Stimulated activated CD4-positive, alpha-beta T cell treated with anti-CD3 and anti-CD28 coated beads, Interleukin-12 subunit alpha, Interleukin-12 subunit beta, amount 100 ng/mL, for 4 hours (primary cell): ENCODE measurements at places on chromosomes 3 and 15.

DNA sequence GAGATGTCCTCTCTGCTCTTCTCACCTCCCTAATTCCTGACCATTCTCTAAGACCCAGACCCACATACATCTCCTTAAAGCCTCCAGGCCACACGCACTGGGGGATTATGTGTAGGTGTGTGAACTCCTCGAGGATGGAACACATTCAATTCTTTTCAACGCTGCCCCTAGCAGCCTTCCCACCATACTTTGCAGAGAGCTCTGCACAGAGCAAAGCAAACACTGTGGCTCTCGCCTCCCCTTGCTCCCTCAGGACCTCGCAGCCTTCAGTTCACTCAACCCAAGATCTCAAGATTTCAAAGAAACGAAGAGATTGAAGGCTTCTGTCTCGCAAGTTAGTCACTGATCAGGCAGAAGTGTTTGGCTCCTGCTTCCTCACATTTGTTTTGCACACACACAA, 6.0 kb downstream of the ACTC1 start:
- DNase-seq = no peak

DNA sequence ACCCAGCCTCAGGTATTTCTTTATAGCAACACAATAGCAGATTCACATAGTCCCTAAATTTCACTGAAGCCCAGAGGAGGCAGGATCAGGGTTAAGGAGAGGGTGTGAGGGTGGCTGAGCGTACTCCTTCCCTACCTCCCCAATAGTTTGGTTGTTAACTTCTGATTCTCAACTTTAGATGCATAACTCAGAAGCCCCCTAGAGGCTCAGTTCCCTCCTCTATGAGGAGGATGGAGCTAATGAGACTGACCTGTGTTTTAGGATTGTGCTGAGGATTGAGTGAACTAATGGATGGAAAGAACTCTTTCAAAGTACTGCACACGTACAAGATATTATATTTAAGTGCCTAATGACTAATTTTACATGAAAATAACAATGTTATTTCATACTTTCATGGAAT, 249.3 kb upstream of the SOX14 start:
- DNase-seq = no peak

DNA sequence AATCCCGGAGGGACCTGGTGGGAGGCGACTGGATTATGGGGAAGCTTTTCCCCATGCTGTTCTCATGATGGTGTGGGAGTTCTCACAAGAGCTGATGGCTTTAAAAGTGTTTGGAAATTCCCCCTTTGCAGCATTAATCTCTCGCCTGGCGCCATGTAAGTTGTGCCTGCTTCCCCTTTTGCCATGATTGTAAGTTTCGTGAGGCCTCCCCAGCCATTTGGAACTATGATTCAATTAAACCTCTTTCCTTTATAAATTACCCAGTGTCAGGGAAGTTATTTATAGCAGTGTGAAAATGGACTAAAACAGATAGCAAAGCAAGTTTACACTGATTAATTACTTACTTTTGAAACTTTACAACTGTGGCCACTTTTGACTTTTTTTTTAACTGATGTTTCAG, 10.6 kb upstream of the U2SURP start:
- no peak for DNase-seq

- no peak for DNase-seq
Measured at GRCh38 chr3:196931828-196932587, 10.3 kb downstream of the NCBP2 start.

DNA sequence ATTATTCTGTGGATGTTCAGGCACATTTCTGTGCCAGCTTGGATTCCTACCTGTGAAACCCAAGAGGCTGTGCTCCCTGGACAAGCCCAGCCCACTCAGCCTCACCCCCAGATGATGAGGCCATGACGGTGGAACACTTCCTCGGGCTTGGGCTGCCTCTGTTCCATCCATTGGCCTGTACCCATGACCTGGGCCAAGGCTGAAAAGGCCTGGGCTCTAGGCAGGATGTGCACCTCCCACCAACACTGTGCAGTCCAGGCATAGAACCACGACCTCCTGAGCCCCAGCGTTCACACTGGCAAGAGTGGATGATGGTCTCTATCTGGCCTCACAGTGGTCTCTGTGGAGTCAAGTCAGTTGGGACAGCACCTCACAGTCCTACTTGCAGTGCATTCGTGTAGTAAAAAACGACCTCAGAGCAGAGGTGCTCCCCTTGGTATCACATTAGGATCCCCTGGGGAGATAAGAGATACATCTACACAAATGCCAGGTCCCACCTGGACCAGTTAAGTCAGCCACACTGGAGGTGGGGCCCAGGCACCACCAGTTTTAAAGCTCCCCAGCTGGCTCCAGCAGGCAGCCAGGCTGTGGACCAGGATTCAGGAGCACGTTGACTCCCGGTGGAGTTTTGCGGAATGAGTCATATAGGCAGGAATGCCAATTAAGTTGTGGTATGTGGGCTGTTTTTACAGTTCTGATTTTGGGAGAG, 39.0 kb upstream of the IGF1R start:
- DNase-seq = no peak

DNA sequence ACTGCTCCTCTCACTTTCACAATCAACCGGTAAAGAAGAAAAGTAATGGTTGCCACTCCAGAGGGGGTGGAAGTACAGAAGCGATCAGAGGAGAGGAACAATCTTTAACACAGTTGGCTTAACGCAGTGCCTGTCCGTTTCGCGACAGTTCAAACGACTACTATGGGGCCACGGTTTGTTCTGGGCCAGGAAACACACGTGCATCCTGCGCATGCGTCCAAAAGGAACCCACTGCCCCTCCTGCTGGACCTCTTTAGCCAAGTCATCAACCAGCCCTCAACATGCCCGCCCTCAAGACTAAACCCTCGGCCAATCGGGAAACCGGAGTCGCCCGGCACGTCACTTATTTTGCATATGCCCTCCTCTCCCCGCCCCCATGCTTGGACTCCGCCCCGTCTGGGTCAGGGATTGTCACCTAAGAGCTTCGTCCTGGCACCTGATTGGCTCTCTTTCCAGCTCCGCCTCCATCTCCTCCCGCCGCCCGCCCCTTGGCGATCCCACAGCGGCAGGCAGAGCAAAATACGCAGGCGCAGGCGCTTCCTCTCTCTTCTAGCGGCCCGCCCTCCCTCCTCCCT, 345 bp upstream of the CDV3 start:
- DNase-seq = peak; percentile 100

GRCh38 chr15:75195766-75196241, 5.9 kb upstream of the C15orf39 start:
- no peak for DNase-seq

- no peak for DNase-seq
Measured at GRCh38 chr3:186236357-186237020, 125.5 kb downstream of the DGKG start.

DNA sequence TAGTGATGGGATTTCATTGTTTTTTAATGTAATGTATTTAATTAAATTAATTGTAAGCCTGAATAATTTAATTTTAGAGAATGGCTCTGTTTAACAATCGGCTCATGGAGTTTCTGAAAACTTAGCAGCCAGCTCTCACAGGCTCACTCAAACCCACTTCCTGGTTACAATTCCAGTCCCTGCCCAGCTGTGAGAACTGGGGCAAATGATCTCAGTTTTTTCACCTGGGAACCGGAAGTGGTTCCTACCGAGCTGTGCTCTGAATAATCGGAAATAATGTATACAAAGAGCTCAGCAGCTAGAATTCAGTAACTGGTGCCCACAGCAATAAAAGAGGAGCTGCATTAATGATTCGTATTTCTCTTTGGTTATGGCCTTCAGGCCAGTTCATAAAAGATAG, 244.3 kb upstream of the MCTP2 start:
- DNase-seq = no peak

DNA sequence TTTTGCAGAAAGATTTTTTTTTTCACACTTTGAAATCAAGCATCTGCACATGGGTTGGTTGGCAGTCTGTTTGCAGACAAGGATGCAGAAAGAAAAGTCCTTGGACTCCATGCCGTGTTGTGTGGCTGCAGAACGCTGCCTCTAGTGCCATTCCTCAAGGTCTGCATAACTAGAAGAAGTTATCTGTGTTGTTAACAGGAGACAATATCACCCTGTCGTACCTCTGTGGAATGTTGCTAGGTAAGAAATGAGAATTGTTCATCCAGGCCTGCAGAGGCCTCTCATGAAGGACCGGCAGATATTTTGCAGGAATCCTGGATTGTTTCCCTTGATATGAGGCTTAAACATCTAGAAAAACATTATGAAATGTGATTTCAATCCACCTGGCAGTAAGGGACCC, 58.5 kb upstream of the PPARG start:
- DNase-seq = no peak

- DNase-seq = no peak
Measured at GRCh38 chr3:80649170-80649569, 881.4 kb upstream of the ROBO1 start.

GRCh38 chr3:138898708-138899107, 48.2 kb downstream of the FOXL2 start:
- no peak for DNase-seq

DNA sequence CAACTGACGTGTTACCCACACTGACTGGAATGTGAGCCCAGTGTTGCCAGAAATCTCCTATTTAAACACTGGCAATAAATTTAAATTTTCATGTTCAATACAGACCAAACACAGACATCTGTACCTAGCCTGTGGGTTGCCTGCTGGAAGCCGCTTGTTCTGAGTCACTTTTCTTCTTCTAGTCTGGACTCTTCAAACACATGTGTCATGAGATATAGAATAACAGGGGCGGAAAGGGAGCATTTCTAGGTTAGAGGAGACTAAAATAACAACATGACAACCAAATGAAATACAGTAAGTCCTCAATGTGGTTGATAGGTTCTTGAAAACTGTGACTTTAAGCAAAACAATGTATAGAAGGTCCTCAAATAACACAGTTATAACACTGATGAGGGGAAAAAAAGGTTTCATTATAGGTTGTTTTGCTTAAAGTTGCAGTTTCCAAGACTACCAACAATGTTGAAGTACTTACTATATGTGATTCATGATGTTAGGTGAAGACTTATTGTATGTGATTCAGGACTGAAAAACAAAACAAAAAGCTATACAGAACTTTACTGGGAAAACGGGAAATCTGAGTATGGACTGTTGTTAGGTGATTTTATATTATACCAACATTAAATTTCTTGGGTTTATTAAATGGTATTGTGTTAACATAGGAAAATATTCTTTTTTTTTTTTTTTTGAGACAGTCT, 63.1 kb downstream of the PRKAR2A start:
- no peak for DNase-seq

DNA sequence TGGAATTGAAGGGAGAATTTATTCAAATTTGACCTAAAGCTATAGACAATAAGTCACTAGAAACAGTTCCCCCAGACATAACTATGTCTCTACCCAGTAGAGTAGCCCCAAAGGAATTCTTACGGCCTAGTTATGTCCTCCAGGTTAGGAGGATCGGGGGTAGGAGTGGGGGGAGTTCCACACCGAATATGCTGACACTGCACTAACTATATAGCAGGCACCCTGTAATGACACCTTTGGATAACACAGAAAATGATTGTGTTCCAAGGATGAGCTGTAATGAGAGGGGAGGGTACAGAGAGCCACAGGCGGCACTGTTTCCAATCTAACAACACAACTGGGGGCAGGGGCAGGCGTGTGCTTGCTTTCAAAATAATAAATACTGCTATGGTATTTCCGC, 376.2 kb upstream of the RORA start:
- no peak for DNase-seq

DNA sequence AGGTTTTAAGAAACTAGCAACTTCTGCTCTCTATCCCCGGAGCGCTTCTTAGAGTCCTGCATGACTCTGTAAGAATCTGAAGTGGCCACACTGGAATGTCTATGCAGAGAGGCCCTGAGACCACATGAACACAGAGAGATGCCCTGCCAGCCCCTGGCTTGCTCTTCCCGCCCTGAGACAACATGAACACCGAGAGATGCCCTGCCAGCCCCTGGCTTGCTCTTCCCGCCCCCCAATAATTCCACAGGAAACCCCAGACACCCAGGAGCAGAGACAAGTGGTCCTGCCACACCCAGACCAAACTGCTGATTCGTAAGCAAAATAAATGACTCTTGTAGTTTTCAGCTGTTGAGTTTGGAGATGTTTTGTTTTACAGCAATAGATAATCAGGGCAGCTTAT, 166.1 kb downstream of the OSBPL10 start:
- DNase-seq = no peak

GRCh38 chr15:70160803-70161565, 63.3 kb upstream of the TLE3 start:
- no peak for DNase-seq

DNA sequence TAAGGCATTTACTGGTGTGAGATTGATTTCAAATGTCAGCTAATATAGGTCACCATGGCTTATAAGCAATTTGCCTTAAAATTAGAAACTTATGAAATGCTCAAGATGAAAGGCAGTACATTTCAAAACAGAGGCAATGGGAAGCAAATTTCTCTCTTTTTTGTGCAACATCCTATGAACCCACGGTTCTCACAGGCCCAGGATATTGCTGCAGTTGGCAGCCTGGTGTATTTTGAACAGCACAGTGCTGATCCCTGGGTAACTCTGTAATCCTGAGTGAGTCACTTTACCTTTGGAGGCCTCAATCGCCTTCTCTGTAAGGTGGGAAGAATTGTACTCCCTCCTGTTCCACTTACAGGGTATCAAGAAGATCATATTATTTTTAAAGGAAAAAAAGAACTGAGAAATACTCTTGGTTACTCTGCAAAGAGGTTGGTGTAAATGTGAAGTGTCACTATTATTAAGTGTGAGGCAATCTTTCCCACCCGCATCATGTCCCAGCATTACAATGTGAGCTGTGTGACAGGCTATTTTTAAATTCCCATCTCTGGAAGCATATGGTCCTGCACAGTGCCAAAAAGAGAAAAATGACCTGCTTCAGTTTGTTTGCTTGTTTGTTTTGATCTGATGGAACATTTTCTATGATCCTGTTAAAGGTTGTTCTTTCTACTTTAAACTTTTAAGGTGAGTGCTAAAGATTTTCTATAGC, 190.1 kb upstream of the LPP start:
- no peak for DNase-seq

DNA sequence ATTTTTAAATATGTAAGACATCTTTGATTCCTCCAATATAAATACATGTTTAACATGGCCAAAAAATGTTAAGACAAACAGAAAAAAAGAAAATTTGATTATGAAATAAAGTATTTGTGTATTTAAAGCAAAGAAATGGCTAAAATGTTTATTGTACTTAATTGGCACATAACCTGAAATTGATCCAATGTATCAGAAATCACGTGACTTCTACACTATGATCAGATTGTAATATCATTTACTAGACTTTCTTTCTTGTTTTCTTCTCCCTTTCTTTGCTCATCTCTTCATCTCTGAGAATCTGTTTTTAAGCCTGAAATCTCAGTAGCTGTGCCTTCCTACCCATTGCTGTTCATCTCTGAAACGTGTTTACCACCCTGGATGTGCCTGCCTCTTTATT, 420.3 kb downstream of the RSL24D1 start:
- DNase-seq = no peak

GRCh38 chr15:63212050-63213004, 22.9 kb downstream of the RAB8B start:
- DNase-seq = no peak
